Smooth muscle cell of trachea (primary cell): ENCODE measurements at places on chromosomes 16 and 17. TPM values are rescaled to one million over a fixed set of nuclear protein-coding genes. Genes with fewer than 3 reads are reported as not detected.

The KCNJ16 gene
- under 0.01 TPM in 1 of 2 replicates, not detected in the other for total RNA-seq

The TBC1D3I gene
- not detected in 2 replicates for total RNA-seq

The ACSM5 gene
- 0.17 TPM in 1 of 2 replicates, not detected in the other for total RNA-seq

The NXN gene
- total RNA-seq = 16.1 and 38.0 TPM in 2 replicates

The HID1 gene
- total RNA-seq = 0.29 and 0.66 TPM in 2 replicates
